ENCODE measurements at places on chromosomes 1 and 21.
A peak's percentile ranks its signal among the peaks of the same experiment; 100 is the strongest.

- H3K36me3 ChIP-seq = no peaks in the 10 kb centered on the region
- peaks cover 10% of the 10 kb centered on the region for H3K27me3 ChIP-seq
- H3K4me3 ChIP-seq = no peak overlapping the region
These were observed 291.4 kb downstream of the TGFB2 start for GRCh38 chr1:218636548-218636947.

DNA sequence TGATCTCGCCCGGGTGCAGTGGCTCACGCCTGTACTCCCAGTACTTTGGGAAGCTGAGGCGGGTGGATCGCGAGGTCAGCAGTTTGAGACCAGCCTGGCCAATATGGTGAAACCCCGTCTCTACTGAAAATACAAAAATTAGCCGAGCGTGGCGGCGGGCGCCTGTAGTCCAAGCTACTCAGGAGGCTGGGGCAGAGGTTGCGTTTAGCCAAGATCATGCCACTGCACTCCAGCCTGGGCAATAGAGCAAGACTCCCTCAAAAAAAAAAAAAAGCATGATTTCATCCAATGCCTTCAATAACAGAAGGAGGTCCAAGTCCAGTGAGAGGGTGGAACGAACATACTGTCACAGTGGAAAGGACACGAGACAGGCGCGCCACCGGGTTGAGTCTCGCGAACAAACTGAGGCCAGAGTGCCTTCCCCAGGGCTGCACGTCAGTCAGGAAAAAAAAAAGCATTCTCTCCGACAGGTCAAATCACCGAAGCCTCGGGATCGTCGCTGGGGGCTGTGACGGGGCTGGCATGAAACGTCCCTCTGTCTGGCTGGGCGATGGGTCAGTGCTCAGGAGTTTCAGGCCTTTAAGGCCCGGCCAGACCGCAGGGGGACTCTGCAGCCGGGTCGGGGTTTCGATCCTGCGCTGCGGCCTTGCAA, 8.4 kb upstream of the CROCC start:
- peak overlapping the region; percentile 50 for H3K27ac ChIP-seq
- H3K36me3 ChIP-seq = no peaks in the 10 kb centered on the region
- peaks cover 12% of the 10 kb centered on the region for H3K4me1 ChIP-seq
- no peaks in the 10 kb centered on the region for H3K27me3 ChIP-seq

DNA sequence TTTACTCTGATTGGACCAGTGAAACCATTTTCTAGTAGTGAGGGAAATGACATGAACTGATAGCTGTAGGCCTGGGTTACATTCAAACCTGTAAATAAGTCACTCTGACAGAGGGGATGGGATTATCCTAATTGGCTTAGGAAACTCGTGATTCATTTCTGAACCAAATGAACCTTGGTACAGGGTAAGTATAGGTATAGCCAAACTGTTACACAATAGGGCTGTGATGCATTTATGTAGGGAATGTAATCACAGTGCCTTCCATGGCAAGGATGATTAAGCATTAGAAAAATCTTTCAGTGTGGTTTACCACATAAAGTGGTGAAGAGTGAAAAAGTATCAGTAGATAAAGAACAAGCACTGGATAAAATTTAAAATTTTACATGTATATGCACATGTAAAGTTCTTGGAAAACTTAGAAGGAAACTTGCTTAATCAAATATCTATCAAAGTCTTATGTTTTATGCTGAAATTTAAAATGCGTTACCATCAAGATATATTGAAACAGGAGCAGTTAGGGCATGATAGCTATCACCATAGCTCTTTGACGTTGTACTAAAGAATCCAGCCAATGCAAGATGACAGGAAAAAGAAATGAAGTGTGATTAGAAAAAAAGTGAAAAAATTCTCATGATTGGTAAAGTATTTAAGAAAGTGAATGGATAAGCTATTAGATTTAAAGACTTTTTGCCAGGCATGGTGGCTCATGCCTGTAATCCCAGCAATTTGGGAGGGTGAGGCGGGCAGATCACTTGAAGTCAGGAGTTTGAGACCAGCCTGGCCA, 63.0 kb downstream of the RABGAP1L start:
- no peaks in the 10 kb centered on the region for H3K27me3 ChIP-seq
- H3K4me1 ChIP-seq = peaks cover 3% of the 10 kb centered on the region
- no peak overlapping the region for H3K27ac ChIP-seq
- no peaks in the 10 kb centered on the region for H3K36me3 ChIP-seq
- DNase-seq = peak; percentile 23

GRCh38 chr1:168373869-168374268, 93.2 kb downstream of the TBX19 start:
- no peaks in the 10 kb centered on the region for H3K4me1 ChIP-seq
- no peaks in the 10 kb centered on the region for H3K36me3 ChIP-seq
- H3K27ac ChIP-seq = no peak overlapping the region
- no peak overlapping the region for H3K4me3 ChIP-seq
- no peak for DNase-seq

- DNase-seq = no peak
- H3K27ac ChIP-seq = no peak overlapping the region
- no peak overlapping the region for H3K4me3 ChIP-seq
- H3K36me3 ChIP-seq = peaks cover 27% of the 10 kb centered on the region
These were observed 66.1 kb upstream of the ADAM30 start for GRCh38 chr1:119962296-119962968.

DNA sequence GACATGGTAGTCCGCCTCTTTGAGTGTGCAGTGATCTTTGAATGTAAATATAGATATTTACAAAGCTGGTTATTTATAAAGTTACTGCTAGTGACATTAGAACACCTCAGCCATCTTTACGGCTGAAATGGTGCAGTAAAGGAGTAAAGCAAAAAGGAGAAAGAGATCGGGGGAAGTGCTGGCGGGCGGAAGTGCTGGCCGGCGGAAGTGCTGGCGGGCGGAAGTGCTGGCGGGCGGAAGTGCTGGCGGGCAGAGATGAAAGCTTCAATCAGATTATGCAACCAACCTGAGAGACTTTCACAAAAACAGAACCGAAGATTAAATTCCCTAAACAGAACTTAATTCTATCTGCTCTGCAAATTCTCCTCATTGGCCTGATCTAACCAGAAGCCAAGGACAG, 1.4 kb upstream of the OR14A16 start:
- H3K4me1 ChIP-seq = no peaks in the 10 kb centered on the region
- H3K4me3 ChIP-seq = no peak overlapping the region
- H3K27ac ChIP-seq = no peak overlapping the region
- no peaks in the 10 kb centered on the region for H3K27me3 ChIP-seq
- no peak for DNase-seq

DNA sequence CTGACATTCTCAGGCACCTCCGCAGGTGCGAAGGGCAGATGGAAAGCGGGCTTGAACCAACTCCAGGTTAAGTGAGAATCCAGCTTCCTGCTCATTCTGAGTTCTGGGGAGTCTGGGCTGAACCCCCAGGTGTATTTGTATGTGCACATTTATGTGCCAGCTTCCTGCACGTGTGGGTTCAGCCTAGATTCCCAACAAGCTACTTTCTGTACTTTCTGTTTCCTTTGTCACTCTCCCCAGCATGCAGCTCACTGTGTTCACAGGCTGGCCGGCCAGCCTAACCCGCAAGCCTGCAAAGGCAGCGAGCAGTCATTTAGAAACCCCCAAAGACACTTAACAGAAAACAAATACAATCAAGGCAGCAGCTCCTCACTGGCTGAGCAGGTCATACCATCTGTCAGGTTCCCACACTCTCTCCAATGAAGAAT, 1.3 kb upstream of the IL19 start:
- no peak for DNase-seq
- H3K36me3 ChIP-seq = no peaks in the 10 kb centered on the region
- H3K4me1 ChIP-seq = no peaks in the 10 kb centered on the region
- H3K27me3 ChIP-seq = peaks cover 4% of the 10 kb centered on the region
- no peak overlapping the region for H3K27ac ChIP-seq

GRCh38 chr1:150186789-150187559, 37.3 kb downstream of the PLEKHO1 start:
- no peak overlapping the region for H3K27ac ChIP-seq
- H3K4me1 ChIP-seq = peaks cover 12% of the 10 kb centered on the region
- H3K27me3 ChIP-seq = no peaks in the 10 kb centered on the region
- peak; percentile 79 for DNase-seq

DNA sequence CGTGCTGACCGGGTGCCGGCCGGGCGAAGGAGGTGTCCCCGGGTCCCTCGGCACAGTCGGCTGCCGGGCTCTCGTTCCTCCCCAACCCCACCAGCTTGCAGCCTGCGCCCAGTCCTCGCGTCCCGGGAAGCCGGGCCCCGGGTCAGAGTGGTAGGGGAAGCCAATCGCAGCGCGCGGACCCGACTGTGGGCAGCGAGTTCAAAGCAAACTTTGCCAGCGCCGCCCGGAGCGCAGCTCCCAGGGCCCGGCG, 328 bp downstream of the MYCL start:
- H3K36me3 ChIP-seq = no peaks in the 10 kb centered on the region
- no peak for DNase-seq
- peak overlapping the region; percentile 73 for H3K4me3 ChIP-seq
- peaks cover 4% of the 10 kb centered on the region for H3K4me1 ChIP-seq

GRCh38 chr1:113608399-113608798, 150.9 kb downstream of the PHTF1 start:
- no peaks in the 10 kb centered on the region for H3K4me1 ChIP-seq
- H3K4me3 ChIP-seq = no peak overlapping the region
- no peaks in the 10 kb centered on the region for H3K27me3 ChIP-seq
- no peaks in the 10 kb centered on the region for H3K36me3 ChIP-seq
- no peak for DNase-seq

- H3K36me3 ChIP-seq = no peaks in the 10 kb centered on the region
- no peak for DNase-seq
- no peak overlapping the region for H3K4me3 ChIP-seq
- no peak overlapping the region for H3K27ac ChIP-seq
- H3K27me3 ChIP-seq = no peaks in the 10 kb centered on the region
These were observed 207.1 kb downstream of the NFIA start for GRCh38 chr1:61289232-61290098.

DNA sequence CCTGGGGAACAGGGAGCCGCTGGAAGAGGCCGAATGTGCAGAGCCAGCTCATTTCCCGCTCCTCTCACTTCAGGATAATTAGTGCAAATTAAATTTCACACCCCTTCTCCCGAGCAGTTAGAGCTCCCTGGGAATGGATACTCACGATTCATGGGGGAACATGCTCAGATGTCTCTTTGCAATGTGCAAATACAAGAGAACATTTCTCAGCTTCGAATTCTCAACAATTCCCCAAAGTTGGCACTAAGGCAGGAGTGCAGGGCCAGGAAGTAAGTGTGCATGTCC, 54.9 kb downstream of the CAMK2N1 start:
- H3K4me1 ChIP-seq = no peaks in the 10 kb centered on the region
- DNase-seq = no peak
- H3K27me3 ChIP-seq = no peaks in the 10 kb centered on the region
- no peak overlapping the region for H3K27ac ChIP-seq

Data from A673 (cell line).